ENCODE measurements at places on chromosomes 7 and 10.
A peak's percentile ranks its signal among the peaks of the same experiment; 100 is the strongest.

GRCh38 chr7:44793919-44794318 lies 2.6 kb upstream of the PPIA start:
- DNase-seq, result no peak

DNA sequence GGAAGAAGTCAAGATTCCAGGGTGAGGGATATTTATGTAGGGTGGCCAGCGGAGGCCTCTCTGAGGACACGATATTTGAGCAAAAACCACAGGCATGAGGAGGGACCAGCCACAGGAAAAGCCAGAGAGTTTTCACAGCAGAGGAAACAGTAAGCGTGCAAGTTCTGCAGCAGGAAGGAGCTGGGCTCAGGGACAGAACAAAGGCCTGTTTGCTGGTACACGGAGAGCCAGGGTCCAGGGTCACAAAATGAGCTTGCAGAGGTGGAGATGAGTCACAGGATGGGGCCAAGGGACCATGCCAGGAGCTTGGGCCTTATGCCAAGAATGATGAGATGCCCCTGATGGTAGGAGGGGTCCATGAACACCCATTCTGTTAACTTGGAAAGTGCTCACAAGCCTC lies 283.5 kb downstream of the PLXNA4 start:
- no peak for DNase-seq

- DNase-seq, result no peak
These were observed 303.9 kb downstream of the SDHAF3 start for GRCh38 chr7:97421307-97421930.

DNA sequence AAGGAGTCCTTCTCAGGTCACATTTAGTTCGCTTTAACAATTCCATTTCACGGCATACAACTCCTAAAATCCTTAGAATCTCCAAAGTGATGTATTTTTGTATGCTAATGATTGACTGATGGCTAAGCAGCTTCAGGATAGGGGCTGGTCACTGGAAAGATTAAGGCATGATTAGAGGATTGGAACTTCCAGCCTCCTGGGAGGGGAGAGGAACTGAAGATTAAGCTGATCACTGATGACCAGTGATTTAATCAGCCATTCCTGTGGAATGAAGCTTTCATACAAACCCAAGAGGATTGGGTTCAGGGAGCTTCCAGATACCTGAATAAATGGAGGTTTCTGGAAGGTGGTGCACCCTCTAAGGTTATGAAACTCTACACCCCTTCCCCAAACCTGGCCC lies 123.9 kb upstream of the CDK13 start:
- DNase-seq, result peak; percentile 57

- no peak for DNase-seq
These were observed 72.7 kb upstream of the TMEM106B start for GRCh38 chr7:12138421-12138820.

DNA sequence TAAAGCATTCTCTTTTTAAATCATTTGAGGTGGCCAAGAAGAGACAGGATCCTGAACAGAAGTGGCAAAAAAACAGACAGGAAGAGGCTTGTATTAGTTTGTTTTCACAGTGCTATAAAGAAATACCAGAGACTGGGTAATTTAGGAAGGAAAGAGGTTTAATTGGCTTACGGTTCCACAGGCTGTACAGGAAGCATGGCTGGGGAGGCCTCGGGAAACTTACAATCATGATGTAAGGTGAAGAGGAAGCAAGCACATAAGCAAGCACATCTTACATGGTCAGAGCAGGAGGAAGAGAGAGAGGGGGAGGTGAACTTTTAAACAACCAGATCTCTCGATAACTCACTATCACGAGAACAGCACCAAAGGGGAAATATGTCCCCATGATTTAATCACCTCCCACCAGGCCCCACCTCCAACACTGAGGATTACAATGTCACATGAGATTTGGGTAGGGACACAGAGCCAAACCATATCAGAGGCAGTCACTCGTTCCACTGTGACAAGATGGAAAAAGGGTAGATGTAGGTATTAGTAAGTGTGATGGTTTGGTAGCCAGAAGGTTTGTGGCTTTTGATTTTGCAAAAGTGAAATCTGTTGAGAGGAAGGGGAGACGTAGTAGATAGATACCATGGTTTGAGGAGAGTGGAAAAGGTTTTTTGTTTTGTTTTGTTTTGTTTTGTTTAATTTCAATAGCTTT lies 5.1 kb downstream of the MSRB2 start:
- DNase-seq, result no peak

DNA sequence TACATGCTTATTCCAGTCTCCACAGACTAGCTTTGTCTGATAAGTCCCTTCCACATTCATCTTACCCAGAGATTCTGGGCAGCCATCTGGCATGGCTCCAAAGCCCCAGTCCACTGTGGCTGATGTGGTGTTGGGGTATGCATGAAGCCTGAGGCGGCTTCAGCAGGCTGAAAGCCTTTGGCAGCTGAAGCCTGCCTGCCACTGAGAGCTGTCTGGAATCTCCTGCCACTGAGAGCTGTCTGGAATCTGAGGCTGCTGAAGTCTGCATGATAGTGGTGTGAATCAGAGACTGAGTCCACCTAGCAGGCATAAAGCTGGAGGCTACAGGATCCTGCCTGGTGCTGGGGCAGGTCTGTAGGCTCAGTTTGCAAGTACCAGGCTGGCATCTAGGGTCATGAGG lies 87.1 kb downstream of the DYNC1I1 start:
- DNase-seq, result peak; percentile 23

DNA sequence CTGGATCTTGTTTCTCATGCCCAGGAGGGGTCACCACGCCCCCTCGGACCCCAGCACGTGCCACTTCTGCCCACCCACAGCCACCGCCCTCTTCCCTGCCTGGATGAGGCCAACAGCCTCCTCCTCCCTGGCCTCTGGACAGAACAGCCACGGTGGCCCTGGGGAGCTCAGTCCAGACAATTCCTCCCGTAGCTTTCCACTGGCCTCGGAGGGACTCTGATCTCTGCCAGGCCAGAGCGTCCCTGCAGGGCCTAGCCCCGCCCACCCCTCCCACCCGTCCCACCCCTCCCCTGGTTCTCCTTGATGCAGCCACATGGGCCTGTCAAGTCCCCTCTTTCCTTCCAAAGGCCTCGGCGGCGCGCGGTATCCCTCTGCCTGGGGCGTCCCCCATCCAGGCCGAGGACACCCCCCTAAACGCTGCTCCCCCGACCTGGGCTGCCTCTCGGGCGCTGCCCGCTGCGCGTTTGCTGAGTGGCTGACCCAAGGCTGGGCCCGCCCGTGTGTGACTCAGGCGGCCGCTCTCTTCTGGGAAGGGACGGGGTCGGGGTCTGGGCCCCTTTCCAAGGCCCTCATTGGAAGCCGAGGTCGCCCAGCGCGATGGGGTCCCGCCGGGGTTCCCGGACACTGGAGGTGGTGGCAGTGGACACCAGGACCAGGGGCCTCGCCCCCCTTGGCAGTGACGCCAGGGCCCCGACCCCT lies 557 bp downstream of the TMEM120A start:
- DNase-seq, result peak; percentile 51

DNA sequence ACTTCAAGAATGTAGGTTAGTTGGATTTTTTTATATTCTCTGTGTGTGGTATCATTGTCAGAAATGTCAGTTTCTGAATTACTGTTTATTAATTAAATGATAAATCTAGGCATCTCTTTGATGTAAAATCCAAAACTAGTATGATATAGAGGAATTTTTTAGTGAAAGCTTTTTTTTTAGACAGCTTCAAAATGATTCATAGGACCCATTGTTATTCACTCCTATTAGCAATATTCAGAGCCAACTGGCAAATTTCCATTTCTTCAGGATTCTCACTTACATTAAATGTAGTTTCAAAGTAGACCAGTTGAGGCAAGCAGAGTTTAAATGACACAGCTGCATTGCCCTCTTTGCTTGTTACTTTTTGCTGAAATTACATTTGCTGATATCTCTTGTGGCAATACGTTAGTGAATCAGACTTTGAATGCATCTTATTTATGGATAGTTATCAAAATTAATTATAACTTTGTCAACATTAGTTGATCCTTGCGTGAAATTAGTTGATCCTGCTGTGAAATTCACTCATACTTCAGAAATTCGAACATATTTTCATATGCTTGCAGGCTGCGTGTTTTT lies 20.3 kb downstream of the ZNF277 start:
- DNase-seq, result no peak

GRCh38 chr7:105743351-105744090 lies 132.9 kb downstream of the ATXN7L1 start:
- no peak for DNase-seq

GRCh38 chr7:107613439-107613838 lies 33.4 kb downstream of the BCAP29 start:
- no peak for DNase-seq

DNA sequence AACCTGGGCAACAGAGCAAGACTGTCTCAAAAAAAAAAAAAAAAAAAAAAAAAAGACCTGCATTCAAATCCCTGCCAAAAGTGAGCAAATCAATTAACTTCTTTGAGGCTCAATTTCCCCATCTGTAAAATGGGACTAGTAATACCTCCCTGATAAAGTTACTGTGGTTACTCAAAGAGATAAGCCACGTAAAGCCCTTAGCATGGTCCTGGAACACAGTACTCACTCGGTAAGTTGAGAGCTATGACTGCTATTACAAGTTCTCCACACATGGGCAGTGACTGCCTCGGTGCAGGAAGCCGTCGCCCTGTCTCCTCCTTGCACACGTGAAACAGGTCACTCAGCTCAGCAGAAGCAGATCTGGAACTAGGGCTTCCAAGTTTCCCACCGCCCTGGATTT lies 37.9 kb downstream of the DDIT4 start:
- no peak for DNase-seq

GRCh38 chr10:125624800-125625199 lies 58.2 kb downstream of the TEX36 start:
- no peak for DNase-seq

- DNase-seq, result peak; percentile 15
These were observed 103.9 kb upstream of the STK17A start for GRCh38 chr7:43479042-43479441.

GRCh38 chr7:128161466-128162125 lies 79.5 kb upstream of the LEP start:
- no peak for DNase-seq

- no peak for DNase-seq
These were observed 30.4 kb upstream of the UCN3 start for GRCh38 chr10:5334196-5334880.

GRCh38 chr7:136859803-136860202 lies 8.6 kb upstream of the CHRM2 start:
- no peak for DNase-seq

- no peak for DNase-seq
These were observed 356.3 kb upstream of the GALNT17 start for GRCh38 chr7:70775570-70776156.

GRCh38 chr10:8060010-8060703 lies 5.7 kb downstream of the GATA3 start:
- no peak for DNase-seq

DNA sequence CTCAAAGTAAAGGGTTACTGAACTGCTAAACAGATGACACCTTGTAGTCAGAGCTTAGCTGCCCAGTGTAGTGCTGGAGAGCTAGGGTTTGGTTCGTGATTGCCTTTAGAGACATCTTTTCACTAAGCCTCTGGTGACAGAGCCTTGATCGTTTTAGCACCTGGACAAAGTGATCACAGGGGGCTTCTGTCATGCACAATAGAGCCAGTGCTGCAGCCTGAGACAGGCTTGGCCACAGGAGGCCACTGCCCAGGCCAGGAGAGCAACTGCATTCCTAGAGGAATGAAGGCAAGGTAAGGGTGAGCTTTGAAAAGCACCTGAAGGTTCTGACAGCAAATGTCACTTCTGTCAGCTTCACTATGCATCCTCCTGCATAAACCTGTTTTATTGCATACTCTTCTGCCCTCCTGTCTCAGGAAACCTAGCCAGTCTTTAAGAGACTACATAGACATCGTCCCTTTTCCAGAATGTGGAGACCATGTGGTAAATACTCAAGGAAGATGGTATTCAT lies 122.9 kb downstream of the NPY start:
- DNase-seq, result peak; percentile 13

DNA sequence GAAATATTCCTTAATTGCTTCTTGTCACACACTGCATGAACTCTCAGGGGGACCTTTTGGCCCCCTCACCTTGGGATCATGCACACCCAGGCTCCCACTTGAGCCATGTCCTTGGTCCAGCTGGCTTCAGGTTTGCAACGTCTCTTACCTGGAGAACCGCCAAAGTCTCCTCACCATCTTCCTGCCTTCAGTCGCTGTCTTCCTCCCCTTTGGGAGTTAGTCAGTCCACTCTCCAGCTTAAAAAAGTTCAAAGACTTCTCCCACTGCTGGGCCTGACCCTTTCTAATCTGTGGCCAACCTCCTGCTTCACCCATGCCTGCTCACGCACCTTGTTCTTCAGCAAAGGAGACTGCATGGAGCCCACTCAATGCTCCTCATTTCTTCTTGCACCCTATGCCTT lies 82.6 kb upstream of the LRRC4 start:
- DNase-seq, result no peak

DNA sequence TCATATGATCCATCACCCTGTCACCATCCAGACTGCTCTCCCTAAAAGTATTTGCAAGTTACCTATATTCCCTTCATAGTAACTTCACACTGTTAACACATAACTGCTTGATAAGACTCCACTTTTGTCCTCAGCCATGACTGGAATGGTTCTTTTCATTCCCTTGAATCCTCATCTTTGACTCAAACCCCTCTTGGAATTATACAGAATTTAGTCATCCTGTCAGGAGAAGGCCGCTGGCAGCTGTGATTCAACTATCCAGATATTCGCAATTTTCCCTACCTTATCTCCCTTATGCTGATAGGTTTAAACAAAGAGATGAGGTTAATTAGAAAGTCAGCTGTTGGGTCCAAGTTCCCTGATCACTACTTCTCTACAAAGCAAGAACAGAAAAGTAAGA lies 143.0 kb upstream of the HPS1 start:
- DNase-seq, result no peak

DNA sequence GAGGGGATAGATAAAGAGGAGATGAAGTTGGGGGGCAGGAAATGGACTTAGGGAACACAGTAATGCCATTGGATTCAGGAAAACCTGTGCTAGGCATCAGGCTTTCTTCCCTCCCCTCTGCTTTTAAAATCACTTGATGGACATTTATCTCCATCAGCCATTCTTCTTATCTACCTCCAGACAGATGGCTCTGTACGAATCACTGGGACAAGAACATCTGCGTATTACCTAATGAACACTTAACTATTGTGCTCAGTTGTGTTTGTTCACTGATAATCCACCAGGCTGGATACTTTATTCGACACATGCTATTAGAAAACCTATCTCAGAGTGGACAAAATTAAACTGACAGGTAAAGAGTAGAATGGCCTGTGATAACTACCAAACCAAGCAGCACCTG lies 40.0 kb downstream of the TNKS2 start:
- peak; percentile 33 for DNase-seq

- no peak for DNase-seq
These were observed 74.1 kb downstream of the FAM53B start for GRCh38 chr10:124669824-124670654.

DNA sequence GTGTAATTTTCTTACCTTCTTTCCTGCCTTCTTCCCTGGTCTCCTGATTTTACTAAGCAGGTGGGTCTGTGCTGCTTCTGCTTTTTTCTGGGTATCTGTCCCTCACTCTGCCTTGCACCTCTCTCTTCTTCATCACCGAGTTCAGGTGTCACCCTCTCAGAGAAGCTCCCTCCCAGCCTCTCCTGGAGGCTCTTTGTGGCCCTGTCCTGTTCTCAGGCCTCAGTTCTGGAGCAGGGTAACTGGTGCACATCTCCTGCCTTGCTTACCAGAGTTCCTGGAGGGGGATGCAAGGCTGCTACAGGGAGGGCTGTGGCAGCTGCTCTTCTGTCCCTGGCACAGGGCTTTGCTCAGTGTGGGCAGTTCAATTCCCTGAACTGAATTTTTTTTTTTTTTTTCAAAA lies 66.1 kb downstream of the RBM33 start:
- DNase-seq, result no peak

Measured in WERI-Rb-1 (cell line).